ENCODE measurements at places on chromosomes 3 and 15.

GRCh38 chr15:60912984-60913697 lies 316.0 kb downstream of the RORA start:
- no peak for DNase-seq

DNA sequence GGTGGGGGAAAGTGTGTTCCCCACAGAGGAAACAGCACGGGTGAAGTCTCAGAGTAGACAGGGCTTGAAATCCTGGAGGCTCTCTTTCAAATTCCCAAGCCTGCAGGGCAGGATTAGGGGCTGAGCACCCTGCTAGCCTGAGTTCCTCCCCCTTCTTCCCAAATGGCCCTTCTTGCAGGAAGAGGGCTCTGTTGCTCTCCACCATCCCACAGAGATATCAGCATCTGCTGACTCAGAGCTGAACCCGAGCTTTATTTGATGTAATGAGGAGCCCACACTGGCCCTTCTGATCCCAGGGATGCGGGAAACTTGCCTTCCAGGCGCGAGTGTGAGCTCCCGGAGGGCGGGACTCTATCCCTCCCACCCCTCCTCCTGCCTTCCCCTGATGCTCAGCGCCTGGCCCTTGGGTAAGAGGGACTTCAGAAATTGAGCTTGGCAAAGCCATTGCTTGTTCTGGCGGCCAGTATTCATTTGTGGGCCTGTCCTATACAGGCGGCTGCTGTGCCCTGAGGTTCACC lies 1.4 kb upstream of the STRA6 start:
- DNase-seq: peak; percentile 79

GRCh38 chr3:195047536-195047935 lies 223.4 kb downstream of the XXYLT1 start:
- DNase-seq: no peak

DNA sequence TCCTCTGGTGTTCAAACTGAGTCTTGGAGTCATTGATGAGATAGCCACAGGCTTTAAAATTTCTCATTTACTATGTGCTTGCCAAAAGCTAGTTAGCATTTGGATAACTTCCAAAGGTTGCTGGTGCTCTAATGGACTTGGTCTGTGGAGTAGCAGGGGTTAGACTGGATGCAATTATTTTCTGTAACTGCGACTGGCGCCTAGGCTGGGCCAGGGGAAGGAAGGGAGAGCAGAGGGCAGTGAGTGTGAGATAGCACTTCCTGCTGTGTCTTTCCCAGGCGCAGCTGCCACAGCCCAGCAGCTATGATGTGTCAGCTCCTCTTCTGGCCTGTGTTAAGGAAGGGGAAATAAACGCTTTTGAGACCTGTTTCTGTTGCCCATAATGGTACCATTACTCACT lies 98.6 kb downstream of the MYRIP start:
- no peak for DNase-seq

- no peak for DNase-seq
Observed at GRCh38 chr3:7546253-7546652, 685.3 kb downstream of the GRM7 start.

GRCh38 chr15:69830876-69831275 lies 266.8 kb downstream of the TLE3 start:
- DNase-seq: peak; percentile 83

DNA sequence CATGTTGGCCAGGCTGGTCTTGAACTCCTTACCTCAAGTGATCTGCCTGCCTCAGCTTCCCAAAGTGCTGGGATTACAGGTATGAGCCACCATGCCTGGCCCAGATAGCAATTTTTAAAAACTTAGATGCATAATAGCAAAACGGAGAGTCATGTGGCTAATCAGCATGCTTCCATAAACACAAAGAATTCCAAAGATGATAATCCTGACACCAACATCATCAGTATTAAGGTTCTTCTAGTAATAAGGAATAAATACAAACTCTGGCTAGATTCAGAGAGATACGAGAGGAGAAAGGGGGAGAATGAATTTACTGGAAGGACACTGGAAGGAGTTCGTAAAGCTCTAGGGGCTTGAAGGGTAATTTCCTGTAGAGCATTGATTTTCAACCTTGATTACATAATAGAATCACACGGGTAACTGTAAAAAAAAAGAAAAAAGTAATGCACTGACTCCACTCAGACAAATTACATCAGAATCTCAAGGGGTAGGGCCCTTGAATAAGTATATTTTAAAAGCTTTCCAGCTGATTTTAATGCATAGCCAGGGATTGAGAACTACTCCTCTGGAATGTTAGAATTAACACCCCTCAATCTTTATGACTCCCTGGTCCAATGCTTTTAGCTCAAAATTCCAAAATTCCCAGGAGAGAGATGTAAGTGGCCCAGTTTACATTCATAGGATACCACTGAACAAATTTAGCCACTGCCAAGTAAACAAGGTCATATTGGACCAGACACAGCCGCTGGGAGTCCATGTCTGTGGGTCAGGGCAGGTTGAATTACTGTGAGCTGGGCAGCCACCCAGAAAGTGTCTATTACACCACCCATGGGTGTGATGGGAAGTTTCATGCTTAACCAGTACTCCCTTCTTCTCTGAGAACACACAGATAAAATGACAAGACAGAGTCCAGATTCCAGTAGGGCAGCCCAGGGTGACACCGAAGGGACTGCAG lies 243.9 kb downstream of the TBL1XR1 start:
- DNase-seq: peak; percentile 81

GRCh38 chr3:94525043-94525442 lies 462.2 kb downstream of the NSUN3 start:
- DNase-seq: peak; percentile 34

DNA sequence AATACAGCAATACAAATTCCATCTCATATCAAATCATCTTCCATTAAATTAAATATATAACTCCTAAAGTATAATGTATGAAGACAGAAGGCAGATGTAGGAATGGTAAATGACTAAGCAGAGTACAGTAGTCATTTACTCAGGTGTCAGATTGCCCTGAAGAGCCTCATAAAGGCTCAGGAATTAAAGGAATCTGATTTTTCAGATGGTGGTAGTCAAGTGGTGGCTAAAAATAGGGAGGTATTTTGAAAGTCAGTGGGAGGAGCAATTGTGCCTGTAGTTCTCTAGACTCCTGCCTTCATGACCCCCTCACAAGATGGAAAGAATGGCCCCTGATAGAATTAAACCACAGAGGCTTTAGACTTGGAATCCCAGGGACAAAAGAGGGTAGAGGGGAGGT lies 142.7 kb upstream of the SYNPR start:
- peak; percentile 87 for DNase-seq

DNA sequence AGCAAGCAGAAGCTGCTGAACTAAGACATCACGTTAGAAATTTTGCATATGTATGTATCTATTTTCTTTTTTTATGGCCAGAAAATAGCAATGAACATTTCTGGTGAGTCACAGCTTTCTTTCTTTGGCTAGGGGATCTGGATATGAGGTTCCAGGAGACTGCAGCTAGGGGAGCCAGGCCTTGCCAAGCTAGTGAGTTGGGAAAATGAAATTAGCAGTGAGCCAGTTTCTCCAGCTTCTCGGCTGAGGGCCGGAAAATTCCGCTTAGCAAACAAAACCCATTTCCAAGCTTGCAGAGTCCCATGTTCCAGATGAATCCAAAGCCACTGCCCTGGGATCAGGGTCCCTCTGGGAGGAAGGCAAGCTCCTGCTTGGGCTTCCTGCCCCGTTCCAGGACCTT lies 137.6 kb downstream of the SRGAP3 start:
- peak; percentile 53 for DNase-seq

DNA sequence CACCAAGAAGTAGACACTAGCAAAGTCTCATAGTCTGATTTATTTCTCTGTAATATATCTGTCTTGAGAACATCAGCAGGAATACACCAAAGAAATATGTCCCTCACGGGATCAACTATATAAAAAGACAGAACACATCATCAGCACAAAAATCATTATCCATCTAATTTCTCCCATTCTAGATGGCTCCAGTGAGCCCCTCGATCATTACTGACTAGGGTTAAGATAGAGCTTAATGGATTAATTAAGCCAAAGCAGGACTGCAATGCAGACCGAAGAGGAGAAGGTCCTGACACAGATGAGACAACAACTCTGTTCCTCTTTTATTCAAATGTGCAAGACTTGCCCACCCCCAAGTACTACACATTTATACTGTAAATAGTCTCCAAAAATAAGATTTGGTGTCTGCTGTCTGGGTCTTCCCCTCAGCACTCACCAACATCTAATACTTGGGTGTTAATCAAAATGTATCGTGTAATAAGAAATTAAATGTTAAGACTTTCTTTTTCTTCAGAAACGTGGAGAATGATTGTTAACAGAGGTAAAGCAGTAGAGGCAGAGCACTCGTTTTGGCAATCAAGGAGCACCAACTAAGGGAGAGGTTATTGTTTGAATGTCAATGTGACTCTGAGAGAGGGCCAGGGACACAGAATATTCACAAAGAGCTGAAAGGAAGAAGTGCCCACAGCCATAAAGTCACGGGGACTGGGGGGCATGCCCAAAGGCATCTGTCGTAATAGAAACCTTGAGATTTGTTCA lies 133.6 kb downstream of the TIGIT start:
- DNase-seq: no peak

- DNase-seq: no peak
Observed at GRCh38 chr15:83733691-83734090, 79.8 kb downstream of the ADAMTSL3 start.

- DNase-seq: peak; percentile 10
Observed at GRCh38 chr3:122918576-122919290, 108.8 kb downstream of the SEMA5B start.

- no peak for DNase-seq
Observed at GRCh38 chr3:188287762-188288505, 134.0 kb downstream of the LPP start.

DNA sequence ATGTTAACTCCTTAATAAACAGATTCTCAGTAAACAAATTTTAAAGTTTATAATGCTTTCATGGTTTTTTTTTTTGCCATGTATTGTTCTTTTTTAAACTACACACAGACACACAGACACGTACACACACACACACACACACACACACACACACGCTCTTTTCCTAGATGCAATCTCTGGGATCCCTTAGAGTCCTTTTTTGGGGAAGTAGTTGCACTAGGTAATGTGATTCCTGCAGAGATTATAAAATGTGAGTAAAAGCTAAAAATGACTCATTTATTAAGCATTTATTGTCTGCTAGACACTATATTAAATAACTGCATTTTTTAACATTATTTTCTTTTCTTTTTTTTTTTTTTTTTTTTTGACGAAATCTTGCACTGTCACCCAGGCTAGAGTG lies 19.9 kb downstream of the NDUFB5 start:
- peak; percentile 50 for DNase-seq

DNA sequence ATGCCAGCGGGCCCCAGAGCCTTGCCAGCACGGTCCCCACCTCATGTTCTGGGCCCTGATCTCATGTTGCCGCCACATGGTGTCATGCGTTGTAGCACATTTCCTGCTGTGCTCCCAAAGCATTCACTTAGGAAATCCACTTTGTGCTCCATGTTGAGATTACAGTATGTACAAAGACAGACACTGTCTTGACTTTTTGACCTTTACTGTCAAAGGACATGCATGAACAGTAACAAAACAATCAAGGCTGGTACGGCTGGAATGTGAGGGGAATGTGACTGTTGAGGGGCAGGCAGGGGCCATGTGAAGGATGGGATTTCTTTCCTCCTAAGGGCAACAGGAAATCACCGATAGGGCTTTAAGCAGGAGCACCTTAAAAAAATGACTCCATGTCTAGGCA lies 53.3 kb upstream of the RPL32 start:
- DNase-seq: no peak

GRCh38 chr15:94177112-94177511 lies 54.2 kb upstream of the MCTP2 start:
- DNase-seq: no peak

- no peak for DNase-seq
Observed at GRCh38 chr15:98843844-98844243, 163.7 kb downstream of the PGPEP1L start.

GRCh38 chr3:128277378-128278069 lies 124.2 kb downstream of the EEFSEC start:
- DNase-seq: no peak

GRCh38 chr3:115792206-115792955 lies 169.1 kb downstream of the GAP43 start:
- DNase-seq: peak; percentile 60

- no peak for DNase-seq
Observed at GRCh38 chr15:73600413-73601335, 32.5 kb downstream of the NPTN start.

GRCh38 chr3:133376810-133377209 lies 23.0 kb upstream of the BFSP2 start:
- DNase-seq: peak; percentile 6

- no peak for DNase-seq
Observed at GRCh38 chr3:140429791-140430190, 248.1 kb upstream of the TRIM42 start.

- DNase-seq: no peak
Observed at GRCh38 chr3:195073866-195074860, 196.8 kb downstream of the XXYLT1 start.

GRCh38 chr3:37993820-37994638 lies 3.4 kb downstream of the VILL start:
- DNase-seq: peak; percentile 75

- no peak for DNase-seq
Observed at GRCh38 chr15:100596792-100597191, 5.2 kb downstream of the LINS1 start.

DNA sequence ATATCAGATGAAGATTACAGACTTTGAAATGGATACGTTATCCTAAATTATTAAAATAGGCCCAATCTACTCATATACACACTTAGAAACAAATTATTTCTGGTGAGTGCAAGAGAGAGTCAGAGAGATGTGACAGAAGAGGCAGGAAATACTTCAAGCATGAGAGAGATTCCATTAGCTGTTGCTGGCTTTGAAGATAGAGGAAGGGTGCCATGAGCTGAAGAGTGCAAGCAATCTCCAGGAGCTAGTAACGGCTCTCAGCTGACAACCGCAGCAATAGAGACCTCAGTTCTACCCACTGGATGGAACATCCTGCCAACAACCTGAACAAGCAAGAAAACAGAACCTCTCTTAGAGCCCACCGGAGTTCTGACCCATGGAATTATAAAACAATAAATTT lies 270.7 kb upstream of the SLITRK3 start:
- DNase-seq: peak; percentile 66

- no peak for DNase-seq
Observed at GRCh38 chr15:61044723-61045122, 184.4 kb downstream of the RORA start.

GRCh38 chr3:57065588-57065987 lies 5.1 kb downstream of the SPATA12 start:
- no peak for DNase-seq

DNA sequence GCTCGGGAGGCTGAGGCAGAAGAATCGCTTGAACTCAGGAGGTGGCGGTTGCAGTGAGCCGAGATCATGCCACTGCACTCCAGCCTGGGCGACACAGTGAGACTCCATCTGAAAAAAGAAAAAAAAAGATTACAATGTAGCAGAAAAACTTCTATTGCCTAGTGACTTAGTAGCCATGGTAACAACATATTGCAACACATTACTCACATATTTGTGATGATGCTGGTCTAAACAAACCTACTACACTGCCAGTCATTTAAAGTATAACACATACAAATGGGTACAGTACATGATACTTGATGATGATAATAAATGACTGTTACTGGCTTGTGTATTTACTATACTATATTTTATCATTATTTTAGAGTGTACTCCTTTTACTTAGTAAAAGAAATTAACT lies 125.6 kb downstream of the PLOD2 start:
- DNase-seq: no peak
